Posterior cingulate gyrus (tissue), 11 donors: ENCODE measurements at places on chromosomes 13 and 19.

DNA sequence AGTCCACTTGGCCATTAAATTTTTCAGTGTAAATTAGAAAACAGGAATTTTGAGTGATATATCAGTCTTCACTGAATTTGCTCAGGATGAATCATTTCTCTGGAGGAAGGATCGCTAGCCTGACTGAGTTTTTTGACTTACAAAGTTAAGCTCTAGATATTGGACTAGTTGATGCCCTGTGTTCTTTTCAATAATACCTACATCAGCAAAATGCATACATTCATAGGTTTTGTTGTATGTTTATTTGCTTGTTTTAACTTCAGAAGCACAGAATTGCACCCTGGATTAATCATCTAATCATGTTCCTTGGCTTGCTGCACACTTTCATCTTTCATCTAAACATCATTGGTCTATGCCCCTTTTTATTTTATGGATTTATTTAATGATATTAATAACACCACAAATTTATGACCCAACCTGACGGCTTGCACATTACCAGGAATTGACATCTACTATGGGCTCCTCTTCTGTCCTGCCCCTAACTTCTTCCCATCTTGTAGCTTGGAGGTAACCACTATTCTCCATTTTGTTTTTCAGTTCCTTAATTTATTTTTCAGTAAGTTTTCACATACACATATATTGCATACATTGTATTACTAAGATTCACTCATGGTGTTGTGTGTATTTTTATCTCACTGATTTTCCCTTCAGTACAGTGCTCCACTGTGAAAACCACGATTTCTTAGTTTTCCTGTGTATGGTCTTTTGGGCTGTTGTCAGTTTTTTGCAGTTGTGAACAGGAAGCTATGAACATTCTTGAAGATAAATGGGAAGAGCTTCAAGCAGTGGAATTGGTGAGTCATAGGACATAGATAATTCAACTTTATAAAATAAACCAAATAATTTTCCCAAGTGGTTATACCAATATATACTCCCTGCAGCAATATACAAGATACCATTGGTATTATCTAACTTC, 23.3 kb downstream of the COMMD6 start:
- DNase-seq, result no peak

- no peak for DNase-seq
Measured at GRCh38 chr13:108226184-108226583, 8.0 kb downstream of the ABHD13 start.

GRCh38 chr19:3944018-3944721, 11.3 kb downstream of the NMRK2 start:
- DNase-seq, result no peak

DNA sequence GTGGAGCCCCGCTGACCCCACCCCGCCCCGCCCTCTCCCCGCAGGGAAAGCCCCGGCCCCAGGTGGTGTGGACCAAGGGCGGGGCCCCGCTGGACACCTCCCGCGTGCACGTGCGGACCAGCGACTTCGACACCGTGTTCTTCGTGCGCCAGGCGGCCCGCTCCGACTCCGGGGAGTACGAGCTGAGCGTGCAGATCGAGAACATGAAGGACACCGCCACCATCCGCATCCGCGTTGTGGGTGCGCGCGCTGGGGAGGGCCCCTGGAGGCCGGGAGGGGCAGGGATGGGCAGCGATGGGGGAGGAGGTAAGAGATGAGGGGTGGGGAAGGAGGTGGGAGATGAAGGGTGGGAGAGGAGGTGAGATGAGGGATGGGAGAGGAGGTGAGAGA, 17.2 kb upstream of the EMC10 start:
- DNase-seq, result peak; percentile 76

- peak; percentile 82 for DNase-seq
Measured at GRCh38 chr13:102847272-102848234, 1.7 kb downstream of the ERCC5 start.

GRCh38 chr19:1947651-1948209, 6.8 kb downstream of the CSNK1G2 start:
- DNase-seq, result peak; percentile 78

GRCh38 chr19:54077334-54077733, 3.8 kb downstream of the TARM1 start:
- DNase-seq, result no peak

DNA sequence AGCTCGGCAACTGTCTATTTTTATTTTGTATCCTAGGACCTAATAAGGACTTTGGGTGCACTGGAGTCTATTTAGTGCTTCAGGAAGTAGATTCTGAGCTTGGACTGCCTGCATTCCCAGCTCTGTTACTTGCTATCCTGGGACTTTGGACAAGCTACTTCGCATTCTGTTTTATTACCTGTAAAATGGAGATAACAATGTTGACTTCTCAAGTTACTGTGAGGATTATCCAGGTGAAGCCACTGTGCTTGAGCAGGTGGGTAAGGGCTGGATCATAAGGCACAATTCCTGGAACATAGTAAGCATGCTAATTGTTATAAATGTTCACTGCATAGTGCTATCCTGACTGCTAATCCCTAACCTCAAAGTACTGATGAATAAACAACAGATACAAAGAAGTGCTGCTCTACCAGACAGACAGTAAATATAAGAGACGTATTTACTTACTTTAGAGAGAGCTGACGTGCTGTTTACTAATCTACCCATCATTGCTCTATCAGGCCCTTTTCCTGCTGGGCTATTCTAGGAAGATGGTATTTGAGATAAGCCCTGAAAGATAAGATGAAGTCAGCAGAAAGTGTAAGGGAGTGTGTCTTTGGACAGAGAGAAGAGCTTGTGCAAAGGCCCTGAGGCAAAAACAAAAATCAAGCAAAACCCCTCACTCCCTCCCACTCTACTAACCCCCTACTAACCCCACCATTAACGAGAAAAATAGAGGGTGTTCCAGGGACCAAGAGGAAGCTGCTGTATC, 50.8 kb upstream of the FLT1 start:
- DNase-seq, result no peak

DNA sequence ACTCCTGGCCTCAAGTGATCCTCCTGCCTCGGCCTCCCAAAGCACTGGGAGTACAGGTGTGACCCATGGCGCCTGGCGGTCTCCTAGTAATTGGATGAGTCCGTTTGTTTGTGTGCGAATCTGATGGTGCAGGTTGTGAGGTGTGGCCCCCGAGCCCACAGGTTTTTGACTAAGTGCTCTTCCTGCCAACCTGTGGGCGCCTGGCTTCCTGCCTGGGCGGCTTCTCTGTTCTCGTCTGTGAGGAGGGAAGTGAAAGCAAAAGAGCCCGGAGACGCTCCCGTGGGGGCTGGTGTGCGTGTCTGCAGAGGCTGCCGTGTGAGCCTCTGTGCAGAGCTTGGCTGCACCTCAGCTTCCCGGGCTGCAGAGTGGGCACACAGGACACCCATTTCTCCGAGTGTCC, 10.0 kb downstream of the ARHGAP45 start:
- DNase-seq, result no peak

DNA sequence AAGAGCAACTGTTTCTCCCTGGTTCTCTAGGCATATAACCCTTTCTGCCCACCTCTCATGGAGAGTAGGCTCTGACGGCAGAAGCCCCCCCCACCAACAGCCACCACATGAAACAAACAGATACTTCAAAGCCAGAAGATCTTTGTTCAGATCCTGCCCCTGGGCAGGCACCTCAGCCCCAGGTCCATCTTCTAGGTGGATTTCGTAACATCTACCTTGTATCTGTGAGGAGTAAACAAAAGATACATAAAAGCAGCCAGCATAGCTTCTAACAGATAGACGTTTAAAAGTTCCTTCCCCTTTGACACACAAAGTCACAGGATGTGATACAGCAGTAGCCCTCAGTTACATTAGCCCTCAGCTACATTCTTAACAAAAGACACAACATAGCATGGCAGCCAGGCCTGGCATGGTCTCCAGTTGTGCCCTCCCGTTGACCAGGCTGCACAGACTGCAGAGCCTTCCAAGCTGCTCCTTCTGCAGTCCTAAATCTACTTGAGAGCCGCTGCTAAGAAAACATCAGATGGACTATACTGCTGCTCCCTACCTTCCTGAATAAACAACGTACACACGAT, 35.4 kb downstream of the BRD4 start:
- no peak for DNase-seq

GRCh38 chr19:6354098-6354674, 7.1 kb upstream of the CLPP start:
- no peak for DNase-seq

GRCh38 chr19:5661483-5661882, 18.8 kb downstream of the MICOS13 start:
- DNase-seq, result no peak

GRCh38 chr19:28034936-28035335, 1178.0 kb downstream of the UQCRFS1 start:
- DNase-seq, result no peak

- peak; percentile 42 for DNase-seq
Measured at GRCh38 chr19:3471954-3472655, 8.2 kb downstream of the SMIM24 start.

DNA sequence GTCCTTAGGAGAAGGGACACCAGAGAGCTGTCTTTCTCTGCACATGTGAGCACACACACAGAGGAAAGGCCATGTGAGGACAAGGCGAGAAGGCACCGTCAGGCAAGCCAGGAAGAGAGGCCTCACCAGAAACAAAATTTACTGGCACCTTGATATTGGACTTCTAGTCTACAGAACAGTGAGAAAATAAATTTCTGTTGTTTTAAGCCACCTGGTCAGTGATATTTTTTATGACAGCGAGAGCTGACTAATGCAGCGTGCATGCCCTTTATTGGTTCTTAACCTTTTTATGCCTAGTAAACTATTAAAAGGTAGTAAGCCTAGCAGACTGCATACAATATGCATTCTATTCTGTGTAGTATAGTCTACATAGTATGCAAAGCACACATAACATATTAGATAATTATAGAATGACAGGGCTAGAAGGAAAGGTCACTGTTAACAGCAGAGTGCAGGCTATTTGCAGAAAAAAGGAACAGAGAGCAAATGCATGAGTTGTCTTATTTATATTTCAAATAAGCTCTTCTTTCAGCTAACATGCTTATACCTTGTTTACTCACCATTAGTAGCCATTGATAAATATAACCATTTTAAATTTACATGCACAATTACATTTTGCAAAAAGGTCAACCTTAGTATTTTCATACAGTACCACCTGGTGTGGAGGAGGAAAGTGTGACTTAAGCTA, 25.2 kb upstream of the KATNAL1 start:
- DNase-seq, result no peak

DNA sequence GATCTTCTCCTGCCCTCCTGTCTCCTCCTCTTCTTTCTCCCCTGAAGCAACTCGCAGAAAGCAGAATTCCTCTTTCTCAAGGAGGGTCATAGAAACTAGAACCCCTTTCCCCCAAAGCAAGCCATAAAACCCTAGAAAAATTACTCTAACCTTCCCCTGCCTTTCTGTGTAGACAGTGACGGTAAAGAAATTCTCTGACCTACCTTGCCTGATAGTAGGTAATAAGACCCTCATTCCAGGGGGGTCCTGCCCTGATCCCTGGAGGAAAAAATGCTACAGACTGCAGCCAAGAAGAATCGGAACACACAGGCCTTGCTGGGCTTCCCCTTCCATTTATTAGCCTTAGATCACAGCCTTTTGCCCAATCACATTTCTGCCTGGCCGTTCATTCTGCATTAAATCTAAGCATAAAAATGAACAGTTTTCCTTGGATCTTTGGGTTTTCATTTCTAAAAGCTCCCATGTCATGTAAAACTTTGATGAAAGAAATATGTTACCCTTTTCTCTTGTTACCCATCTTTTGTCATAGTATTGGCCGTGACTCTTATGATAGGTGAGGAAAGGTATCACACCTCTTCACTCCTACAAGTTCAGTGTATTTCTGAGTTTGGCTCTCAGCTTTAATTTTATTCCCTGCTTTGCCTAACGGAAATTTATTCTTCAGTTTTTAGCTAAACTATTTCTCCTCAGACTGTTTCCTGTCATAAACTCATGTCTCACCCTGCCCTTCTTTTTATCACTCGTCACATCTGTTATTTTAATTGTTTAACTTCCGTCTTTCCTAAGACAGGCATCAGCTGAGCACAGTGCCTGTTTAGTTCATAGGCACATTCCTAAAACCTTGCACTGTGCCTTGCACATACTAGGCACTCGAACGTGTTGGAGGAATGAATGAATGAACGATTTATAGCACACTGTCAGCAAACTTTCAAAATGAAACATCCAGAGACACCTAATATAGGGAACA, 20.4 kb upstream of the CPB2 start:
- no peak for DNase-seq

GRCh38 chr13:46389457-46390451, 2.7 kb upstream of the RUBCNL start:
- DNase-seq, result peak; percentile 83

DNA sequence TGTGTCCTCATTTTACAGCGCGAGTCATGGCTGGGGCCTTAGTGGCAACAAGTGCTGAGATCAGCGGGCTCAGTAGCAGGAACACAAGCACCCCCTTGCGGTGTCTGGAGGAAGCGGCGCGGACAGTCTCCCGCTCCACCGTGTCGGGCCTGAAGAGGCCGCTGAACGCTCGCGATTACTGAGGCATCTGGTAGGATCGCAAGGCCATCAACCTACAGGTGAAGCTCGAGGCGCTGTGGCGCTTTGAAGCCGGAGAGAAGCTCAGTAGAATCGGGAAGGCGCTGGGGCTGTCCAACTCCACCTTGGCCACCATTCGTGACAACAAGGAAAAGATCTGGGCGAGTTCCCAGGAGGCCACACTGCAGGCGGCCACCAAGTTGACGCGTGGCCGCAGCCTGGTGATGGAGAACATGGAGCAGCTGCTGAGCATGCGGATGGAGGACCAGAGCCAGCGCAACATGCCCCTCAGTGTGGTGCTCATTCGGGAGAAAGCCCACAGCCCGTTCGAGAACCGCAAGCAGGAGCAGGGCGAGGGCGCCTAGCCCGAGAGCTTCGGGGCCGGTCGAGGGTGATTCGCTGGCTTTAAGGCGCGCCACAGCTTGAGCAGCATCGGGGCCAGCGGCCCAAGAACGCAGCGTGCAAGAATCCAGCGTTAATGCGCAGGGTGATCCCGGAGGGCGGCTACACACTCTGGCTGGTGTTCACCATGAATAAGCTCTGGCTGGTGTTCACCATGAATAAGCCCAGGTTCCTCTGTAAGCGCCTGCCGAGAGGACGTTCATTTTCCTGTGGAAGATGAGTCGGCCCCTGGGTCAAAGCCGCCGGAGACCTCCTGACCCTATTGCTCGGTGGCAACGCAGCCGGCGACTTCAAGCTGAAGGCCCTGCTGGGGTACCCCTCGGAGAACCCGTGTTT, 8.3 kb upstream of the MZF1 start:
- peak; percentile 92 for DNase-seq

- no peak for DNase-seq
Measured at GRCh38 chr13:45747071-45747470, 45.0 kb downstream of the CBY2 start.

- no peak for DNase-seq
Measured at GRCh38 chr19:6068711-6069110, 41.6 kb downstream of the RFX2 start.
